Neuronal stem cell (in vitro differentiated cells): ENCODE measurements at places on chromosomes 6 and 20.

GRCh38 chr6:42264162-42264851 is 46.6 kb upstream of the MRPS10 start:
- no peak for DNase-seq

DNA sequence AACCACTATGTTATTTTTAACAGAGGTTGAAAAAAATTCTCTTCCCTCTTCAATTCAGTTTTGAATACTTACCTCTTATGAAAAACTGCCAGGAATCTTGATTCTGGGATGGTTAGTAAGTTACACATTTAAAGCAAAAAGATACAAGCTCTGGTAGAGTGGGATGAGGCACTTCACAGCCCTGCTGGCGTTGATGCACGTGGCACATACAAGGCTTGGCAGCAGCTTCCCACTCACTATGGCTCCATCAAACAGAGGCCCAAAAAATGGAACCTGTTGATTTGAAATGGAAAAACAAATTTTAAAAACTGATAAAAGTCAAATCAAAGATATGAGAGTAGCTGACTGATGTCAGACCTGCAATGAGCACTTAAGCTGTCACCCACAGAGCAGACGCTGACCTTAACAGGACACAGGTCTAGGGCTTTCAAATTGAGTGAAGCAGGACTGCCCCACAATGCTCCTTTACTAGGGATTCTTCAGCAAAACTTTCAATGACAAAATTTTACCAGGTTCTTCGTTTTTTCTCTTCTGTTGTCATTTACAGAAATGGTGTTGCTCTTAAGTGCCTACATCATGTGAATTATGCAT is 104.9 kb downstream of the INSM1 start:
- no peak for DNase-seq

DNA sequence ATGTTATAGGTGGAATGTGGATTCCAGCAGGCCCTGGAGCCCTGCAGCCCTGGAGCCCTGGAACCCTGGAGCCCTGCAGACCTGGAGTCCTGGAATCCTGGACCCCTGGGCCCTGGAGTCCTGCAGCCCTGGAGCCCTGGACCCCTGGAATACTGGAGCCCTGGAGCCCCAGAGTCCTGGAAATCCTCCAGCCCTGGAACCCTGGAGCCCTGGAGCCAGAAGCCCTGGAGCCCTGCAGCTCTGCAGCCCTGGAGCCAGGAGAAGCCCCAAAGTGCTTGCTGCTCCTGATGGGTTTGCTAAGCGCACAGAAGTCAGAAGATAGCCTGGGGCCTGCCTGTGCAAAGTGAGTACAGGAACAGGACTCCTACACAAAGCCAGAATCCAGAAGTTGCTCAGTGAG is 223.1 kb upstream of the PDE10A start:
- no peak for DNase-seq

- no peak for DNase-seq
Observed at GRCh38 chr6:66496659-66497058, 789.6 kb upstream of the EYS start.

DNA sequence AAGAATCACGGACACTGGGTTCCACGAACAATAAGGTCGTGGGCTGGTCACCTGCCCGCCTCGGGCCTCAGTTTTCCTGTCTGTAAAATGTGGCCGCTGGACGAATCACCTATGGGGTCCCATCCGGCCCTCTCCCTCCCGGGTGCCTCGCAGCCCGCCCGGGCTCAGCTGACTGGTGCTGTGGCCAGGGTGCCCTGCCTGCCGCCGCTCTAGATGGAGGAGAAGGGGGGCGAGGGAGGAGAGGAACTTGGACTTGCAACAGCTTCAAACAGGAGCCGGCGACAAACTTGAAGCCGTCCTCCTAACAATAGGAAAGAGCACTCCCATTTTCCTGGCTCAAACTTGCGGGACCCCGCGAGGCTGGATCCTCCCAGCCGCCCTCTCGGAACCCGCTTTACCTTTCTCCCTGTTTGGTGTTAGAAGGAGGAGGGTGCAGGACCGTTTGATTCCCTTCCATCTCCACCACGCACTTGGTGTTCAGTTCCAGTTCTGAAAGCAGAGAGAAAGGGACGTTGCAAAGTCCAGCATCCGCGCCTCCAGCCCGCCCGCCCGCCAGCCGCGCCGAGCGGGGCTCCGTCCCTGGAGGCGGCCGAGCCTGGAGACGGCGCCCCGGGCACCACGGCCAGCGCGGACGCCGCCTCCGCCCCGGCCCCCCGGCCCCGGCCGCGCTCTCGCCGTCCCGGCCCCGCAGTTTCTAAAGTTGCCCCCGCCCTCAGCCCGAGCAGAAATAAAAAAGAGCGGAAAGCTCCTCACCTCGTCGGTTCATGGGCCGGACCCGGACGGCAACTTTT is 584 bp downstream of the KIF13A start:
- DNase-seq, result peak; percentile 23
